ENCODE measurements at places on chromosomes 3 and 15.

GRCh38 chr3:57692396-57693147 is at the start of gene DENND6A:
Gene DENND6A (minus strand): TSS chr3:57693077. CDS start chr3:57693018, 59 bp downstream.
- DNase-seq = peak; percentile 94

GRCh38 chr3:168575750-168576149 is 480.0 kb upstream of the GOLIM4 start:
- no peak for DNase-seq

DNA sequence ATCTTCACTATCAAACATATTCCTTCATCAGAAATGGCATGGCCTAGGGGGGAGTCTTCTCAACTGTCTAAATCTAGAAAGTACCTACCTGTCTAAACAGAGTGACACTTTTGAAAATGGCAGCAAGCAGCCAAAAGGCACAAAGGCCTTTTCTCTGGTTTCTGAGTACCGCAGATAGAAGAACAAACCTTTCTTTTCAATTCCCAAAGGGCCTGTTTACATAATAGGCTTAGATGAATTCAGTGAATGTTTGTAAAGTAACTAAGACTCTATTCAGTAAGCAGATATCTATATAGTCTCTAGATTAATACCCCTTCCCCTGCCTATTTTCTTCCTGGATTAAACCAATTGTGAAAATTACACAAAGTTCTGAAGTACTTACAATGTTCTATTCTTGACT is 7.1 kb downstream of the MYEF2 start:
- DNase-seq = no peak

GRCh38 chr3:47716656-47717055 is 65.0 kb downstream of the SMARCC1 start:
- DNase-seq = no peak
